Naive B cell (primary cell): ENCODE measurements at places on chromosomes 3 and 15.

- DNase-seq = no peak
- H3K27ac ChIP-seq = peak overlapping the region; percentile 5
- peaks cover 5% of the 10 kb centered on the region for H3K36me3 ChIP-seq
- peaks cover 38% of the 10 kb centered on the region for H3K27me3 ChIP-seq
- H3K4me1 ChIP-seq = peaks cover 21% of the 10 kb centered on the region
Measured at GRCh38 chr3:187986514-187986934, 167.4 kb upstream of the LPP start.

GRCh38 chr3:9978710-9979305 lies 7.8 kb downstream of the EMC3 start:
- peaks cover 23% of the 10 kb centered on the region for H3K36me3 ChIP-seq
- DNase-seq = no peak
- peak overlapping the region; percentile 85 for H3K27ac ChIP-seq
- no peaks in the 10 kb centered on the region for H3K27me3 ChIP-seq

DNA sequence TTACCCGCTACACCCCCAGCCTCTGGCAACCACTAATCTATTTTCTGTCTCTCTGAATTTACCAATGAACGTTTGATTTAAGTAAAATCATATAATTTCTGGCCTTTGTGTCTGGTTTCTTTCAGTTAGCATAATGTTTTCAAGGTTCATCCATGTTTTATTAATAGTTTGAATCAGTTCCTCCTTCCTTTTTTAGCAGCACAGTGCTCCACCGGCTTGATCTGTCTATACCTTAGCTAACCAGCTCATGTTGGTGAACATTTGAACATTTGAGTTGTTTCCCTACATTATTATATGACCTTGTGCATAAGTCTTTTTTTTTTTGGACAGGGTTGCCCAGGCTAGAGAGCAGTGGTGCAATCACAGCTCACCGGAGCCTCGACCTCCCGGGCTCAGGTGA lies 33.3 kb downstream of the PDE8A start:
- H3K36me3 ChIP-seq = no peaks in the 10 kb centered on the region
- peaks cover 56% of the 10 kb centered on the region for H3K4me1 ChIP-seq
- H3K27ac ChIP-seq = peak overlapping the region; percentile 88
- H3K27me3 ChIP-seq = no peaks in the 10 kb centered on the region

- no peaks in the 10 kb centered on the region for H3K27me3 ChIP-seq
- H3K36me3 ChIP-seq = no peaks in the 10 kb centered on the region
- H3K27ac ChIP-seq = no peak overlapping the region
- no peak overlapping the region for H3K4me3 ChIP-seq
- no peaks in the 10 kb centered on the region for H3K4me1 ChIP-seq
- DNase-seq = no peak
Measured at GRCh38 chr3:159150180-159150579, 348.3 kb downstream of the MFSD1 start.

DNA sequence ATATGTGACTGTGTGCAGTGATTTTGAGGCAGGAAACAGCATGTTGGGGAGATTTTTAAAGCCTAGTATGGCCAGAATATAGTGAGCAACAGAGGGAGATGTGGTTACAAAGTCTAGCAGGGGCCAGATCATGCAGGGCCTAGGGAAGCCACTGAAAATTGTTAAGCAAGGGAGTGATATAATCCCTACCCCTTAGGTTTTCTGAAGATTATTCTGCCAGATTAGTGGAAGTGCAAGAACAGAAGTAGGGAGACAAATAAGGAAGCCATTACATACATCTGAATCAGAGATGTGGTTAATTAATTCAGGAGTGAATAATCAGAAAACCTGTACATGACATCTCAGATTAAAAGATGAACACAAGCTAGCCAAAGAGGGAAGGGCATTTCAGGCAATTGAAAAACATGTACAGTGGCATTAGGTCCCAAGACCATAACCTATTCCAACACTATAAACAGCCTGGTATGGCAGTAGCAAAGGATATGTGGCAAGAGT lies 54.8 kb downstream of the MSL2 start:
- H3K27ac ChIP-seq = no peak overlapping the region
- no peaks in the 10 kb centered on the region for H3K36me3 ChIP-seq
- H3K27me3 ChIP-seq = no peaks in the 10 kb centered on the region
- H3K4me3 ChIP-seq = no peak overlapping the region
- peaks cover 11% of the 10 kb centered on the region for H3K4me1 ChIP-seq
- no peak for DNase-seq

- peaks cover 79% of the 10 kb centered on the region for H3K4me1 ChIP-seq
- no peaks in the 10 kb centered on the region for H3K36me3 ChIP-seq
- H3K27me3 ChIP-seq = no peaks in the 10 kb centered on the region
- H3K4me3 ChIP-seq = peak overlapping the region; percentile 85
- DNase-seq = no peak
Measured at GRCh38 chr15:77180757-77181156, 109.8 kb upstream of the TSPAN3 start.

GRCh38 chr3:19013879-19014278 lies 134.4 kb upstream of the KCNH8 start:
- no peaks in the 10 kb centered on the region for H3K4me1 ChIP-seq
- no peak for DNase-seq
- no peak overlapping the region for H3K4me3 ChIP-seq
- no peaks in the 10 kb centered on the region for H3K27me3 ChIP-seq
- no peaks in the 10 kb centered on the region for H3K36me3 ChIP-seq

- DNase-seq = no peak
- no peaks in the 10 kb centered on the region for H3K4me1 ChIP-seq
Measured at GRCh38 chr15:62254137-62254934, 89.3 kb upstream of the C2CD4B start.

DNA sequence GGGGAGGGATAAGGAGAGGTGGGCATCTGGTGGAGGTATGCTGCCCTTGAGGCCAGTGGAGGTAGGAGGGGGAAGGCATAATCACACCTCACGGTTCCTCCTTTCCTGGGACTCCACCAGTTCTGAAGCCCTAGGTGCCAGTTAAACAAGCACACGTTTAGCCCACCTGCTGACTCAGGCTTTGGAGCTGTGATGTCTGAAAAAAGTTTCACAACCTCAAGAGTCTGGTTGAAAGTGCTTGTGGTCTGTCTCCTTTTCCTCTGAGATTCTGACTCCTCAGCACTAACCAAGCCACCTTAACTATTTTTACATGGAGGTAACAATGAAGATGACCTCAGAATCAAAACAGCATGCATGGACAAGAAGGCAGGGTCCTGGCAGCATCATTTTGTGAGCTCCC lies 23.0 kb downstream of the HPS3 start:
- H3K4me3 ChIP-seq = peak overlapping the region; percentile 34
- DNase-seq = no peak
- H3K4me1 ChIP-seq = peaks cover 27% of the 10 kb centered on the region

GRCh38 chr15:71708741-71709140 lies 101.6 kb upstream of the NR2E3 start:
- H3K4me3 ChIP-seq = no peak overlapping the region
- no peak overlapping the region for H3K27ac ChIP-seq
- H3K27me3 ChIP-seq = peaks cover 42% of the 10 kb centered on the region
- no peaks in the 10 kb centered on the region for H3K36me3 ChIP-seq
- DNase-seq = no peak
- H3K4me1 ChIP-seq = no peaks in the 10 kb centered on the region

- peaks cover 31% of the 10 kb centered on the region for H3K27me3 ChIP-seq
- peaks cover 4% of the 10 kb centered on the region for H3K4me1 ChIP-seq
- H3K4me3 ChIP-seq = no peak overlapping the region
- H3K36me3 ChIP-seq = no peaks in the 10 kb centered on the region
Measured at GRCh38 chr3:193929373-193929772, 206.6 kb upstream of the HES1 start.

DNA sequence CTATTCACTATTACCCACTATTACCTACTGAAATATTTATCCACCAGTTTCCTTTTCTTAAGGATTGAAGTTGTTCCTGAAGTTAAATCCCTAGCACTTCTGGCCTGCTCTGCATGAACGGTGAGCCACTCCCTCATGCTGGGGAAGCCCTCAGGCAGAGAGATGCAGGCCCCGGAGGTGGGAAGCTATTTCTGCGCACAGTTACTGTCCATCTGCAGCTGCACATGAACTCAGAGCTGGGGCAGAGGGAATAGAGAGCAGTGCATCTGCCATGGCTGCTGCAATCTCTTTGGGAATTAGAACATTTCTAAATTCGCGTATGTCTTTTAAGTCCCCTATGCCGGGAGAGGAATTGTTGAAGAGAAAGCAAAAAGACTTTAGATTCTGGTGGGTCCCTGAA lies 6.3 kb upstream of the GALNT15 start:
- no peaks in the 10 kb centered on the region for H3K4me1 ChIP-seq
- peaks cover 9% of the 10 kb centered on the region for H3K36me3 ChIP-seq
- DNase-seq = no peak
- H3K4me3 ChIP-seq = no peak overlapping the region
- H3K27me3 ChIP-seq = peaks cover 37% of the 10 kb centered on the region
- no peak overlapping the region for H3K27ac ChIP-seq

GRCh38 chr3:11350374-11350773 lies 78.2 kb downstream of the ATG7 start:
- no peak overlapping the region for H3K4me3 ChIP-seq
- H3K4me1 ChIP-seq = no peaks in the 10 kb centered on the region
- peaks cover 59% of the 10 kb centered on the region for H3K36me3 ChIP-seq
- H3K27ac ChIP-seq = no peak overlapping the region
- DNase-seq = no peak
- no peaks in the 10 kb centered on the region for H3K27me3 ChIP-seq

GRCh38 chr3:172047567-172048115 lies 8.3 kb downstream of the FNDC3B start:
- H3K27me3 ChIP-seq = no peaks in the 10 kb centered on the region
- no peak overlapping the region for H3K27ac ChIP-seq
- H3K4me1 ChIP-seq = no peaks in the 10 kb centered on the region
- H3K4me3 ChIP-seq = no peak overlapping the region
- H3K36me3 ChIP-seq = no peaks in the 10 kb centered on the region
- DNase-seq = no peak

GRCh38 chr3:124552224-124552623 lies 178.0 kb upstream of the UMPS start:
- no peak for DNase-seq
- no peaks in the 10 kb centered on the region for H3K36me3 ChIP-seq
- H3K27me3 ChIP-seq = peaks cover 36% of the 10 kb centered on the region
- no peak overlapping the region for H3K4me3 ChIP-seq
- peaks cover 4% of the 10 kb centered on the region for H3K4me1 ChIP-seq

DNA sequence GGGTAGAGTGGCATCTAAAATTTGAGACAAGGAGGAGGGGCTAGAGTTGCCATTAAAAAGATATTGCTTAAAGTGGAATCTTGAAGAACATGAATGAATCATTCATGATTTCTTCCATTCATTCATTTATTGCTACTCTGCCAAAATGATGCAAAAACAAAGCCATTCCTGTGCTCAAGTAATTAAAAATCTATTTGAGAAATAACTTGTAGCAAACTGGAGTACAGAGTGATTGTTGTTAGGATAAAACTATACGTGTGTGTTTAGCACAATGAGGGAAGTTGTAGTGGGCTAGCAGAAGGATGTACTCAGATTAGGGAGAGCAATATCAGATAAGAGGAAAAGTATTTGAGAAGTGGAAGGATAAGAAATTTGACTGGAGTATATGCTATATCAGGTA lies 11.7 kb upstream of the CLDN1 start:
- no peaks in the 10 kb centered on the region for H3K4me1 ChIP-seq
- peaks cover 5% of the 10 kb centered on the region for H3K27me3 ChIP-seq
- no peak overlapping the region for H3K4me3 ChIP-seq
- H3K27ac ChIP-seq = no peak overlapping the region
